ENCODE measurements at places on chromosomes 3 and 15.

GRCh38 chr3:58291671-58292338 lies 14.2 kb upstream of the RPP14 start:
- no peak for DNase-seq

- no peak for DNase-seq
Observed at GRCh38 chr3:95899494-95899893, 914.9 kb upstream of the EPHA6 start.

- DNase-seq = no peak
Observed at GRCh38 chr15:79211481-79211880, 71.0 kb upstream of the ANKRD34C start.

DNA sequence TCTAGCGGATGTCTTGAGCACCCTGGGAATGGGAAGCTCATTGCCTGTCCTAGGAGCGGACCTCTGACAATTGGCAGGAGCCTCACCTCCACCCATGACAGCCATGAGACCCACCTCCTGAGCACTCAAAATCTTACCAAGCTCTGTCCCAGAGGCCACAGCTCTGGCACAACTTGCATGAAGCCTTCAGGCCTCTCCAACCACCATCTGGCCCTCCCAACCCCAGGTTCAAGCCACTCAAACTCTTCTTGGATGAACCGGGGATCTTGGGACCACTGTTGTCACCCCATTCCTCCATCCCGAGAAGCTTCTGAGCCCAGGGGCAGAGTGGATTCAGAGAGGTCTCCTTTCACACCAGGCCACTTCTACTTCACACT lies 1.5 kb downstream of the VIPR1 start:
- DNase-seq = no peak

DNA sequence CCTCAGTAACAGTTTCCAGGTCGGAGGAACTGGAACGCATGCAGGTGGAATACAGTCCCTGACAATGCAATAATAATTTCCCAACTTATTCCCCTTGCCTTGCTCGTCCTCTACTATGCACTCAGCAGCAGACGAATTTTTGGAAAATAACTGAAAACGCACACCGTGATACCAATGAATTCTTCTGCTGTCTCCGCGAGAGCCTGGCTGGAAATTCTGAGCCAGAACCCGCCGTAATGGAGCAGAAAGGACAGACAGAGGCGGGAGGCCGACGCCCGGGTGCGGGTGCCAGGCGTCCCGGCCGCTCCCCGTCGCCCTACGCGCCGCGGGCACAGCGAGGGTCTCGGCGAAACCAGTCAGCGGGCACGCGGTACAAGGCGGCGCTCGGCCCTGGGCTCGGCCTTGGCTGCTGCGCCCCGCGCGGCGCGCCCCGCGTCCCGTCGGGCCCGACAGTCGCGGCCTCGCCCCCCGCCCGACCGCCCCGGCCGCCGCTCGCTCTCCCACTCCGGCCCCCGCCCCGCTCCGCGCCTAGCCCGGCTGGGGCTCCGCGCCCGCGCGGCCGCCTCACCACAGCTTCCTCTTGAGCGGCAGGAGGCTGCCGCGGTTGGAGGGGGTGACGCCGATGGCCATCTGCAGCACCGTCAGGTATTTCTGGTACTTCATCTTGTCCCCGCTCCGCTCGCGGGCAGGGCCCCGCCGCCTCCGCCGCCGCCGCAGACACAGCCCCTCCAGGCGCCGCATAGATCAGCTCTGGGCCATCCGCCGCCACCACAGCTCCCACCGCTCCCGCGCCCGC lies 114.5 kb upstream of the GOLGA8J start:
- no peak for DNase-seq

DNA sequence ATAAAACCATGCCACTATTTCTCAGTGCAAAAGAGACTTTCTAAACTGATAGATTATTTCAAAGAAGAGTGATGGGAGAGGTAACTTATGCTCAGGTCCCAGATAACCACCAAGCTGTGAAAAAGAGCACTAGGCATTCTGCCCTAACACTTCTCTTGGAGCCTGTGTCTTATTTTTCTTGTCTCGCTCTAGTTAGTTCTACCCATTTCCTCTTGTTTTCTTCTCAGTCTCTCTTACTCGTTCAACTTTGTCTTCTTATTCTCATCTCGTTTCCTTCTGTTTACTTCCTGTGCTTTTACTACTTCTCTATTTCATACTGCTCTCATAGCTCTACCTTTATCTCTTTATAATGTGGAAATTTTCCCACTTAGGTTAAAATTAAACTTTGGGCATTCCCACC lies 91.8 kb upstream of the CGNL1 start:
- DNase-seq = no peak

- no peak for DNase-seq
Observed at GRCh38 chr15:49902685-49903501, 216.1 kb downstream of the ATP8B4 start.

- DNase-seq = no peak
Observed at GRCh38 chr3:133987136-133987535, 42.6 kb downstream of the SLCO2A1 start.

GRCh38 chr3:48476426-48477053 lies 27.4 kb downstream of the SHISA5 start:
- DNase-seq = no peak

DNA sequence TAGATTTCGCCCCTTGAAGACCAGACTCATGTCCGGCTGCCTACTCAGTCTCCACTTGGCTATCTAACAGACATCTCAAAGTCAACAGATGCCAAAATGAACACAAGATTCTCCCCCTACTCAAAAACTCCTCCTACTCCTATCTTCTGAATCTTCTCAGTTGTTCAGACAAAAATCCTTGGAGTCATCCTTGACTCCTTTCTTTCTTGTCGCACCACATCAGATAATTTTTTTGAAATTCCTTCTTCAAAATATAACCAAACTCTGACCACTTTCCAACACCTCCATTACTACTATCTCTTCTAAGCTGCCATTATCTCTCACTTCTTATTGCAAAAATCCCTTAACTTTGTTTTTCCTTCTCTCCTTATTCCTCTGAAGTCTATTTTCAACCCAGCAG lies 141.9 kb upstream of the SLC7A14 start:
- no peak for DNase-seq

- DNase-seq = no peak
Observed at GRCh38 chr3:186169379-186169778, 60.5 kb upstream of the ETV5 start.

DNA sequence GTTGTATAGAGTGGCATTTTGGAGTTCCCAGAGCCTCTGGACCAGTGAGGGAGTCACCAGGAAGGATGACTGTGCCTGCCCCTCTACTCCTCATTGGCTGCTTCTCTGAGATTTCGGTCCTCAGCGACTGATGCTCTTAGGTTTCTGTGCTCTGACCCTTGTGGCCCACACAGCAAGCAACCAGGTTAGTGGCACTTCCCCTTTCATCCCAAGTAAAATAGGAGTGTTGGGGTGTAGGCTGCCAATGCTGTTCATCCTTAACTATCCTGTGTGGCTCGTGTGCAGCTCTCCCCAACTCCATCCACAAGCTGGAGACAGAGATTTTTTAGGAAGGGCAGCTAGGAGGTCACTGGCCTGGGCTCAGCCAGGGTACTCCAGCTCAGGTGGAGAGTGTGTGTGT lies 21.3 kb downstream of the PRR23A start:
- no peak for DNase-seq

GRCh38 chr3:42996633-42997075 lies 17.5 kb downstream of the GASK1A start:
- no peak for DNase-seq

DNA sequence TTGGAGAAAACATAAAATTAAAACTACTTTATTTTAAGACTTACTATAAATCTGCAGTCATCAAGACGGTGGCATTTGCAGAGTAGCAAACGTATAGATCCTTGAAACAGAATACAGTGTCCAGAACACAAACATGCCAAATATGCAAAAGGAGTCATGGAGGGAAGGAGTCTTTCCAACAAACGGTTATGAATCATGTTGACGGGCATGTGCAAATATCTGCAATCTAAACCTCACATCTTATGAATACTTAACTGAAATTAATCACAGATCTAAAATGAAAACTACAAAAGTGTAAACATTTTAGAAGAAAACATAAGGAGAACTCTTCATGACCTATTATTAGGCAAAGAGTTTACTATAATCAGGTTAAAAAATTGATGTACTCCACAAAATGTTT lies 69.4 kb downstream of the TFRC start:
- DNase-seq = no peak

GRCh38 chr3:132232231-132232792 lies 84.9 kb upstream of the ACP3 start:
- DNase-seq = no peak

DNA sequence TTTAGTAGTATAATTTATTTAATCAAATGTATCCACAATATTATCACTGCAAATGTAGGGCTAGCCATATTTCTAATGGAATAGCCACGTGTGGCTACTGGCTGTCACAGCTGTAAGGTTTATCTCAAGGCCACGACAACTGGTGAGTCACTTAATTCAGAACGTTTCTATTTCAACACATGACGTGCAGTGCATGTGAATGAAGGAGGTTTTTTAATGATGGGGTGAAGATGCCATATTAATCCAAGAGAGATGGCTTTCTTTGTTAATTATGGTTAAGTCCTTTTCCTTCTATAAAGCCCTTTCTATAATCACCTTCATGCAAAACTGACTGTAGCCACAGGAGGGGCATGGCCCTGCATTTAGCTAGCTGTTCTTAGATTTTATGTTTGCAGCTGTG lies 212.0 kb downstream of the FEZF2 start:
- no peak for DNase-seq

- no peak for DNase-seq
Observed at GRCh38 chr3:194575484-194576210, 57.6 kb downstream of the TMEM44 start.

DNA sequence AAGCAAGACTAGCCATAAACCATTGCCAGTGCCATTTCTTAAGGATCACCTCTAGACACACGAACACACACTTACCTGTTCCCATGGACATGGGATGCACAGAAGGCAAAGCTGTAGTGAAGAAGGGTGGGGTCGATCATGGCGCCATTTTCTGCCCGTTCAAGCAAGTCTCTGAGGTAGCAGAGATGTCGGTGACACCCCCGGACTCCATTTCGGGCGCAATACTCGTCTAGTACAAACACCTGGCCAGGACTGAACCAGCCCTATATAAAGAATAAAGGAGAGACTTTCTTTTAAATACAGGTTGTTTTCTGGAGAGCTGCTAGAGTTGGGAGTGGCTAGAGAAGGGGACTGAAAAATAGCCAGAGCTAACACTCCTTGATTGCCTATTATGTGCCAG lies 159.4 kb upstream of the FEZF2 start:
- no peak for DNase-seq

- DNase-seq = no peak
Observed at GRCh38 chr3:113844622-113845222, 6.1 kb downstream of the GRAMD1C start.

GRCh38 chr3:68912376-68912775 lies 20.0 kb downstream of the TAFA4 start:
- no peak for DNase-seq

DNA sequence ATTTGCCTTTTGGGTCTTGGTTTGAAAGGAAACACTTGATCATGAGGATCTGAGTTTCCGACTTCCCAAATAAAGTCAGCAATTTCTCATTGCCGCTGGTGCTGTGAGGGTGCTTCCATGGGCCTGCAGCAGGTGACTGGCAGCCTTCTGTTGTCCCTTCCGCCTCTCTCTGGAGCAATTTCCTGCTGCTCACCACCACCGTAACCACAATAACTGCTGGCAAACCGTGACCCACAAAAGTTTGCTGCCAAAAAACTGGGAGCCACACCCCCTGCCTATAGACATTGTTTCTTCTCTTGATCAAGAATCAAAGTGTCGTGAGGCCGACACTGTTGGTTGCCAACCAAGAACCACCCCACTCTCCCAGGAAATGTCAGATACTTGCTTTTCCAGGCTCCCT lies 164.0 kb downstream of the NR2F2 start:
- no peak for DNase-seq

DNA sequence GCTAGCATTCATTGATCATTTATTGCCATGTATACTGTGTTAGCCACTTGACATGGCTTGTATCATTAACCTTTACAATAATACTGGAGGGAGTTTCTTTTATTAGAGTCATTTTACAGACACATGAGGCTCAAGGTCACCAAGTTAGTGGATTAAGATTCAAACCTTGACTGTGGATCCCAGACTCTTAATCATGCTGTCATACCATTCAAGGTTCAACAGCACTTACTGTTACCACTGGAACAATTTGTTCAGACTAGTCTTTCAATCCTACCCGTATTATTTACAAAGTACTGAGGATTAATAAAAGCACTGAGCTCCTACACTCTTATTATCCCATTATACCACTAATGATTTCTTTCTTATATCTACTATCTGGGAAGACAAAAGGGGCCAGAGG lies 1.2 kb downstream of the COX17 start:
- no peak for DNase-seq

DNA sequence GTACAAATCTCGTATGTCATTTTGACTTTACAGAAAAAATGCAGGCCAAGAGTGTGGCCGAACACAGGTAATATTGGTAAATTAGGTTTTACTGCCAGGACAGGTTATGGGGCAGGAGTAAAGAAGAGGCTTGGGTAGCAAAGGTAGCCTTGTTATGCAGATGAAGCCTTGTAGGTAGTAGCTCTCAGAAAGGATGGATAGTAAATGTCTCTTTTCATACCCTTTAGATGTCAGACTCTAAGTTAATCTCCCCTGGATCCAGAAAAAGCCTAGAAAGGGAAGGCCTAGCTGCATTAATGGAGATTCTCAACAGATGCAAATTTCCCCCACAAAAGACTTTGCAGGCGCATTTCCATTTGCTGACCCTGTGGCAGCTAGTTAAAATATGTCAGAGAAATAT lies 1445.1 kb upstream of the CADM2 start:
- no peak for DNase-seq

GRCh38 chr15:77481670-77482069 lies 61.0 kb downstream of the HMG20A start:
- DNase-seq = no peak
